NCI-H1436 treated with DMSO at 0.1 percent for 48 hours (cell line): ENCODE measurements at places on chromosomes 16 and 17.

DNA sequence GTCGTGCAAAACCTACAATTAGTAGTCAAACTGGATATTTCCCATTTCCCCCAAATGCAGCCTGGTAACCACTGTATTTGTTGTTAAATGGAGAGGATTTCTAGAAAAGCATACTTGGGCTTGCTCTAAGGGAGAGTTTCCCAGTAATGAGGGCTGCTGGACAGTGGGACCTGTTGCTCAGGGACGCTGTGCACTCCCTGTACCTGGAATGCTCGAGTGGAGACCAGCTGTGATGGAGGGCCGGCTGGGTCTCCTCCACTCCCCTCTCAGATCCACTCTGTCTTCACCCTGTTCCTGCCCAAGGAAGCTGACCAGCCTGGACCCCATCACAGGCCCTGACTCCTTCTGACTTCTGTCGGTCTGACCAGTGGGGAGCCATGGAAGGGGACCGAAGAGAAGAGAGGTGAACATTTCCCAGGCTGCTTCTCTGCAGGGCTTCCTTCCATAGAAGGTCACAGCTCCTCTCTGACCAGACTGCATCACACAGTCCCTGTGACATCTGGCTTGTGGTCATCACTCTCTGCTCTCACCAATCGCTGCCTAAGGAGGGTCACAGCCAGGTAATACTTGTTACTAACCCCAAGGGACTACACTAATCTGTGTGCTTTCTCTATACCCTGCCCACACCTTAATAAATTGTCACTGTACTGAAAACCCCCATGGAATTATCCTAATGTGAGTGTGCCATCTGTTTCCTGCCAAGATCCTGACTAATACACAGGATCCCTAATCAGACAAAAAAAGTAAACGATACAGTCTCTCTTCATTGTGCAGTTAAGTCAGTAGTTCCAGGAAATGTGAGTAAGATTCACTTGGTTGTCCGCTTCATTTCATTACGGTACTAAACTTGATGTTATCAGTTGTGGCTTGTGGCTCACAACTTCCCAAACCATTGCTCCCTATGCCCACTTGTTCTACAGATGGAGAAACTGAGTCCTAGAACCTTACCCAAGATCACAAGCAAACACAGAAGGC is 102.4 kb downstream of the CCT6B start:
- DNase-seq, result no peak

GRCh38 chr17:9509236-9509816 is 66.3 kb downstream of the STX8 start:
- no peak for DNase-seq

- no peak for DNase-seq
Observed at GRCh38 chr17:49858796-49859195, 10.9 kb upstream of the TAC4 start.

DNA sequence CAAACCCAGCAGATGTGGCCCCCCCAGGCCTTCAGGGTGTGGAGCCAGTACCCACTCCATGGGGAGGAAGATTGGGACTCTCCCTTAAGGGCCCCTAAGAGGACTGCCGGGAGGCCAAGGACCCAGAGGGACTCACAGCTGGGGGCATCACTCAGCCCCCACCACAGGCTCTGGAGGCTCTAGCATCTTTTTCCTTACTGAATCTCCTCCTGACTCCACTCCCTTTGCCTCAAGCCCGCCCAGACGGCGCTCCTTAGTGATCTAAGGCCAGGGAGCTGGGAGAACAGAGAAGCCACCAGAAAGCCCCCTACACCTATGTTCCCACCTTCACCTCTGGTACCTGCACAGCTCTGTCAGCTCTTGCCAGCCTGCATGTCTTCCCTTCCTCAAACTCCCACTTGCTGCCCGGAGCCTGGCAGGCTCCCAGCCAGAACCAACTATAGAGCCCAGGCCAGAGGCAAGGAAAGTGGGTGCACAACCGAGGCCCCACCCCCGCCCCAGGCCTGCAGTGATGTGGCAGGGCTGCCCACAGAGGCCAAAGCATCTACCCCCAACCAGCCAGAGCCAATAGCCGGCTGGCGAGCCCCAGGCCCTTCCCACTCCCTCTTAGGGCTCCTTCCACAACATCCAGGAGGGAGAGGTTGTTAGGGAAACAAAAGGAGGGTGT is 22.3 kb upstream of the MPO start:
- DNase-seq, result no peak

DNA sequence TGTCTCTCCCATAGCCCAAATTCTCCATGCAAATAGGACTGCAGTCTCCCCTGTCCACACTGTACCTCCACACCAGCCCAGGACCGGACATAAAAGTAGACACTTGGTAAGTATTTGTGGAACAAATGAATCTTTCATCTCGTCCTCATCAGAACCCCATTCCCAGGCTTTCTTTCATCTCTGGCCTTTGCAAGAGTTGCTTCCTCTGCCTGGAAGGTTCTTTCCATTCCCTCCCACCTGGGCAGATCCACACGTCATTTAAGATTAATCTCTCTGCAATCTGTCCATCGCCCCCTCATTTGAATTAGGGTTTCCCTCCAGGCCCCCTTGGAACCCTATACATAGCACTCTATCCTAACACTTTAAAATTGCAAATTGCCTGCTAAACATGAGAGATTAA is 3.9 kb upstream of the NXPH3 start:
- DNase-seq, result no peak

GRCh38 chr16:24670623-24671454 is 58.6 kb upstream of the TNRC6A start:
- DNase-seq, result no peak

DNA sequence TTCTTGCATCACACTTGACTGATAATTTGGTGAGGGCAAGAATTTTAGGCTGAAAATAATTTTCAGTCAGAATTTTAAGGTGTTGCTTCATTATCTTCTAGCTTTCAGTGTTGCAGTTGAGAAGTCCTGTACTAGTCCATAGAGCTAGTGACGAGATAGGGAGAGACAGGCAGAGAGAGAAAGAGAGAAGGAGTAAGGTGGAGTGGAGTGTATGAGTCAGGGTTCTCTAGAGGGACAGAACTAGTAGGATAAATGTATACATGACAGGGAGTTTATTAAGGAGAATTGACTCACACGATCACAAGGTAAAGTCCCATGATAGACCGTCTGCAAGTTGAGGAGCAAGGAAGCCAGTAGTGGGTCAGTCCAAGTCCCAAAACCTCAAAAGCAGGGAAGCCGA is 127.2 kb downstream of the UTP18 start:
- no peak for DNase-seq

DNA sequence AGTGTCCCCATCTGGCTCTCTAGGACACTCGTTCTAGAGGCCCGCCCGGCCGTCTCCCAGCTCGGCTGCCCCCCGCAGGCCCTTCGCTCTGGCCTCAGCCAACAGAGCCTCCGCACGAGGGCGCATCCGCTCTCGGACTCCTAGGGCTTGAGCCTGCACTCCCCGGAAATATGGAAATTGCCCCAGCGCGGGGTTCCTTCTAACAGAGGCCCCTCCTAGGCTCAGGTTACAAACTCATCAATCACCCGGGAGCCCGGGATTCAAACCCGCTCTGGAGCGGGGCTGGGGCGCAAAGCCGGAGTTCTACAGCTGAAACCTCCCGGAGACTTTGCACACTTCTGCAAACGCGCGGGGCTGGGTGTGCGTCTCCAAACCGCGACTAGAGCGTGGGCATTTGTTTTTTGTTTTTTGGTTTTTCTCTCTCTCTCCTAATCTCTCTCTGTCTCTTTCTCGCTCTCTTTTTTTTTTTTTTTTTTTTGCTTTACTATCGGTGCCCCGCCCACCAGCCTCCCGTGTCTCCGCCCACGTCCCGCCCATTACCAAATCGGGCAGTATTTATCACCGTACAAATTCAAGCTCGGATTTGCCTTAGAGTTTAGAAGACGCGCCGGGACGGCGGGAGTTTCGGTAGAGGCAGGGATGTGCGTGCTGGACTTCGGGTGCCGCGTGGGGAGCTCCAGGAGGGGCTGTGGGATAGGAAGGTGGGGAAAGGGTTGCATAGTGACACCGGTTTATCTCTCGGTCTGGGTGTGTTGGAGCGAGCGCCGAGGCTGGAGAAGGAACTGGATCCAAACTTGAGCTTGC is 2.4 kb upstream of the FOXL1 start:
- no peak for DNase-seq

GRCh38 chr16:85608515-85608885 is 4.6 kb upstream of the GSE1 start:
- DNase-seq, result no peak
